ENCODE measurements at places on chromosomes 3 and 15.

DNA sequence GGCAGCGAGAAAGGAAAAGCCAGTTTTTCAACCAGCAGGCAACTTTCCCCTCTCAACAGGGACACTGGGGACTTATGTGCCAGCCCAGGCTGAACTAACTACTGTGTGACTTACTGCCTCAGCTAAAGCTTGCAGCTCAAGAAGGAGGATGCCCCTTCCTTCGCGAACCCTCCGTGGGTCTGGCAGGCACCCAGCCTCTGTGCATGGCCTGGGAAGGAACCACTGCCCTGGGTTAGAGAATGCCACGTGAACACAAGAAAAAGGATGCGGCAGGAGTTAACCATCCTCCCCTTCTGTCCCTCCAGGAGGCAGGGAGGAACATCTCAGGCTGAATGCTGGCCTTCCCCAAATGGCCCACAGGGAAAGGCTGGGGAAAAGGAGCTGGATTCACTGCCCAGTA lies 29.0 kb downstream of the CHDH start:
- no peak for DNase-seq

DNA sequence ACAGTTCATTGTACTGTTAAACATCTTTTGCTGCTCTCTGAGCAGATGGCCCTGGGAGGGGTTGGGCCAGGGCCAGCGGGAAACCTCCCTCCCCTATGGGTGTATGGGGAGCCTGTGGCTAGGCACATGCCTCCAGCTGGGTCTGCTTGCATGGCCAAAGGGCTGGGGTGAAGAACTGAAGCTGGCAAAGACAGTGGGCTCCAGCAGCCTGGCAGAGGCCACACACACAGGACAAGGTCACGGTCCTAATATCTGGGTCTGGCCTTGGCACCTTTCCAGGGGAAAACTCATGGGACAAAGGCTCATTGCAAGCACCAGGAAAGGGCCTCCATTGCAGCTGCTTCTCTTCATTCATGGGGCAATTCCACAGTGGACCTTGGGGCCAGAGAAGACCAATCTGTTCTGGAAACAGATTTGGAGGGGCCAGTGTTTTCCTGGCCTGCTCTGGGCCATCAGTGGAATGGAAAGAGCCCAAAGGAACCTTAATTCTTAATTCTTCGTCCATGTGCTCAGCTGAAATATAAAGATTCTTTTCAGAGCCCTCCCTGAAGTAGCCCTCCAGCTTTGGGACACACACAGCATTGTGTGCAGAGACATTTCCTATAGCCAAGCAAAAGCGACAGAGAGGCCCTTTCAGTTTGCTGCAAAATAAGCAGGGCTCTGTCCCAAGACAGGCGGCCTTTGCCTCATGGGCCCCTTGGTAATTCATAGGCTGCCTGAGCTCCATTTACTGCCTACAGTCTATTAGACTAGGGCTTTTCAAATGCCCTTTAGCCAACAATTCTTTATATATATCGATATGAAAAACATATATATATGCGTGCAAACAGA lies 11.3 kb upstream of the LIMD1 start:
- DNase-seq, result no peak

GRCh38 chr3:147394884-147395225 lies 11.5 kb downstream of the ZIC4 start:
- no peak for DNase-seq

GRCh38 chr3:149816311-149816710 lies 3.3 kb downstream of the RNF13 start:
- DNase-seq, result no peak

DNA sequence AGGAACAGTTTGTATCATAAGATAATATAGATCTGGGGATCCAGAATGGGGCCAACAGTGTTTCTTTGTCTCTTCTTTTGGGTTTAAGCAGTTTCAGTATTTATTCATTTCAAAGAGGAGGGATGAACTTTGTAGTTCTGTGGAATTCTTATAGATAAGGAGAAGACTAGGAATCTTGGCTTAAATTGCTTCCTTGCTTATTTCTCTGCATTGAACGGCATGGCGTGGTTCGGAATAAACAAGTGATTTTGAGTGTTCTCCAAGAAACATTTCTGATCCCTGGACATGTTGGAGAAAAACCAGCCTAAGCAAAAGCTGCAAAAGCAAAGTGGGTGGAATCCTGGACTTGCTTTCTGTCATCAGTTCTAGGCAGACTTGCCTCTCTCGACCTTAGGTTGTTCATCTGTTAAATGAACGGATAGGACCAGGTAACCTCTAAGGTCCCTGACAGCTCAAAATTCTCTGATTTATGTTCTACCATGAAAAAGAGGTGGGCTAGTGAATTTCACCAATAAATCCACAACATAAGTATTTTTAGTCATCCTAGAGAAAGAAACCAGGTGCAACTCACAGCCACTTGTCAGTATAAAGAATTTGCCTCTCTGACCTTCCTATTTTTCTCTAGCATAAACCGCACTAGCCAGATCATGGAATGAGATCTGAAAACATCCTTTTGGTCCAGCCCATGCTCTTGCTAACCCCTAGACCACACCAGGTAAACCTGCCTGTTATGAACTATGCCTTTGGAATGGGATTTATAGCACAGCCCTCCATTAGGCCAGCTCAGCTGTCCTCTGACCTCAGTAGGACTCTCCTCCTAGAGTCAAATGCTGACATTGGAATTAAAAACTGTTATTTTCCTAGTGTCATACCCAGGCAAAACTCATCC lies 78.8 kb downstream of the CLDN11 start:
- no peak for DNase-seq

GRCh38 chr3:113275258-113275556 lies 63.9 kb downstream of the BOC start:
- no peak for DNase-seq

- no peak for DNase-seq
These were observed 10.3 kb downstream of the USF3 start for GRCh38 chr3:113685956-113686721.

- DNase-seq, result no peak
These were observed 361.3 kb upstream of the THBS1 start for GRCh38 chr15:39219608-39220007.

DNA sequence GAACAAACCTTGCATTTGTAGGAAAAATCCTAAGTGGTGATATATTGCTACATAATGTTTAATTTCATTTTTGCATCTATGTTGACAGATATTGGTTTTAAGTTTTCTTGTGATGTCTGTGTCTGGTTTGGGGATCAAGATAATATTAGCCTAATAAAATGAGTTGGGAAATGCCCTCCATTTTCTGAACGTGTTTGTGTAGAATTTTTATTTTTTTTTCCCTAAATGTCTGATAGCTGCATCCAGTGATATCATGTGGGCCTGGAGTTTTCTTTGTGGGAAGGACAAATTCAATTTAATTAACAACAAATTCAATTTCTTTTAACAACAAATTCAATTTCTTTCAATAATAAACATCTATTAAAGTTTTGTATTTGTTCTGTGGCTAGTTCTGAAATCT lies 35.1 kb downstream of the NEDD4 start:
- DNase-seq, result no peak

DNA sequence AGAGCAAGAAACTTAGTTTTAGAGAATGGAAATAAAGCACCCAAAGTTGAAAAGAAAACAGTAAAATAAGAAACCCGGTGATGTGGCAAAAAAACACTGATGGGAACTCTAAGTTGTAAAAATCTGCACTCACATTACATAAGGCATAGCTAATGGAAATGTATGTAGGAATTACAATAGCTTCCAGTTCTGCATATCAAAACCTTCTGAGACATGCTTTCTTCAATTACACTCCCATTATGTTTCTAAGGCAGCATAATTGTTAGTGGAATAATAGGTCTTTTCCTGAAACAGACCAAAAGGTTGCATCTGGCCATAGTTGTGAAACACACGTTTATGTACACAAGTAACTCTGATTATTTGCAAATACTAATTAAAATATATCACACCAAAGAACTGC lies 41.4 kb downstream of the SLC30A4 start:
- no peak for DNase-seq

DNA sequence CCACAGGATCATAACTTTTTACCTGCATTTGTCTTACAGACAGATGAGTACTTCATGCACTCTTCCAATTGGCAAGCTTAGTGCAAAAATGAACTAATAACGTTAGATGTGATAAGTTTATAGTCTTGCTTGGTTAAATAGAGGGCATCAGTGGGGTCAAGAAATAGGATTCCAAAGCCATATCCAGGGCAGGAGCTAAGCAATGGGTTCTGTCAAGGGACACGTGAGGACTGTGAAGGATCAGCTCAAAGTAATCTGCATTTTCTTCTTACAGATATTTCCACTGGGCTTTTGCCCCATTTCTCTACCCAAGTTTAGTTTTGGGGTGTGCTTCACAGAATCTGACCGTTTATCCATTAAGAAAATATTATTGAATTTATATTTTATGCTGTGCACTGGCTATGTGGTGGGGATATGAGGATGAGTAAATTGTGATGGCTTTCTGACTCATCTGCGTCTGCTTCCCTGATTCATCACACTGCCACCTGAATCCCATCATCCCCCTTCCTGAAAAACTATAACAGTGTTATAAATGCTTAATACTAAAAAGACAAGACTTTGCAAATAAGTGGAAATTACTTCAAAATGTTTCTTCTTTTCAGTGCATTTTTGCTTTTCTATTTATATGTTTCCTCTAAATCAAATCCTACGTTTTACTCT lies 17.5 kb downstream of the PPP2R3A start:
- no peak for DNase-seq

DNA sequence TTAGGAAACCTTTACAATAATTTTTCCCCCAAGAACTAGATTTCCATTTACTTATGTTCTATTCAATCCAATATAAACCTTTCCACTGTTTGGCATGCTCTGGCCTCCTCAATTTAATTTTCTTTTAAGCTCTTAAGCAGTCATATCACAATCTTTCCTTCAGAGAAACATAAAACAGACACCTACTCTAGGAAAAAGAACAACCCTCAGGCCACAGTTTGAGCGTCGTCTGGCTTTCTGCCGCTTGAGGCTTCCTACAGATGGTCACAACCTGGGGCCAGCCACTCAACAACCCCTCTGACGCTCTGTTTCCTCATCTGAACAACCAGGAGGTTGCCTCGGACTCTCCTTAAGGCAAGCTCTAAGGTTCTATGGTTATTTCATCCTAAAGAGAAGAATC lies 143.3 kb downstream of the ADAMTS17 start:
- no peak for DNase-seq

DNA sequence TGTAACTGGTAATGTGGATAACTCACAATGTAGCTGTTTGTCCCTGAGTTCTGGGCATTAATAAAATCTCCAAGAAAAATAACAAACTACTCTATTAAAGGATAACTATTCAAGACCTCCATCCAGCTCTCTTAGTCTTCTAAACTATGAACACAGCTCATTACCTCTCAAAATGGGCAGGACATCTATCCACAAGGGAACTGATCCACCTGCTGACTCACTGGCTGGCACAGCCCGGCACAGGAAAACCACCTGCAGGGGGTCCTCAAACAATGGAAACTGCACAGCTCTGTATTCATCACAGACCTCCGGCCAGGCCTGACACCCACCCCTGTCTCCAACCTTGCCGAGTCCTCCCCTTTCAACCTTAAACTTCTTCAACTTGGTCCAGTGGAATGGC lies 255.4 kb downstream of the TJP1 start:
- no peak for DNase-seq

- DNase-seq, result no peak
These were observed 38.5 kb downstream of the MYO5C start for GRCh38 chr15:52256930-52257733.

DNA sequence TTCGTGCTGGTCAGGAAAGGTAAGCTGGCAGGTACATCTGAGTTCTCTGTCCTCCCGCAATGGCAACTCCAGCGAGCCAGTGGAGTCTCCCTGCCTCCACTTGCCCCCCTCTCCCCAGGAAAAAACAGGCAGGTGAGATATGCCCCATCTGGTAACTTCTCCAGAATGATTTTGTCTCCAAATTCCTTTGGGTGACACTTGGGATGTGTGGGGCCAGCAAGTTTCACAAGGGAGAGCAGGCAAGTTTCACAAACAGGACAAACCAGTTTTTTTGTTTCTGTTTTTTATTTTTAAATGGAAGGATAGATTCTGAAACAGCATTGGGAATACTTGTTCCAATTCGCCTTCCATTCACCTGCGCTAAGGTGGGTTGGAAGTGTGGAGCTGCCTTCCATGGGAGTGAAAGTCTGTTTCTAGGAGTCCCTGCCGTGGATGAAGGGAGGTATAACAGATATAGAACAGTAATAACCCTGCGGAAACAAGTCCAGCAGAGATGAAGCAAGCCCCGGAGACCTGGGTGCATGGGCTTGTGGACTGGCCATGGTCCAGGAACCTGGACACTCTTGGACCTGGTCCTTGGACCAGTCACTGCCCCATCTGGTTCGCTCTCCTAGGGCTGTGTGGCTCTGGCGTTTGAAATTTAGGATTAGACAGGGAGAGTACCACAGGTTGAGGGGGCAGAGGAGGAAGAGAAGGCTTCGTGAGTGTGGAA lies 22.9 kb upstream of the KIF23 start:
- peak; percentile 41 for DNase-seq

DNA sequence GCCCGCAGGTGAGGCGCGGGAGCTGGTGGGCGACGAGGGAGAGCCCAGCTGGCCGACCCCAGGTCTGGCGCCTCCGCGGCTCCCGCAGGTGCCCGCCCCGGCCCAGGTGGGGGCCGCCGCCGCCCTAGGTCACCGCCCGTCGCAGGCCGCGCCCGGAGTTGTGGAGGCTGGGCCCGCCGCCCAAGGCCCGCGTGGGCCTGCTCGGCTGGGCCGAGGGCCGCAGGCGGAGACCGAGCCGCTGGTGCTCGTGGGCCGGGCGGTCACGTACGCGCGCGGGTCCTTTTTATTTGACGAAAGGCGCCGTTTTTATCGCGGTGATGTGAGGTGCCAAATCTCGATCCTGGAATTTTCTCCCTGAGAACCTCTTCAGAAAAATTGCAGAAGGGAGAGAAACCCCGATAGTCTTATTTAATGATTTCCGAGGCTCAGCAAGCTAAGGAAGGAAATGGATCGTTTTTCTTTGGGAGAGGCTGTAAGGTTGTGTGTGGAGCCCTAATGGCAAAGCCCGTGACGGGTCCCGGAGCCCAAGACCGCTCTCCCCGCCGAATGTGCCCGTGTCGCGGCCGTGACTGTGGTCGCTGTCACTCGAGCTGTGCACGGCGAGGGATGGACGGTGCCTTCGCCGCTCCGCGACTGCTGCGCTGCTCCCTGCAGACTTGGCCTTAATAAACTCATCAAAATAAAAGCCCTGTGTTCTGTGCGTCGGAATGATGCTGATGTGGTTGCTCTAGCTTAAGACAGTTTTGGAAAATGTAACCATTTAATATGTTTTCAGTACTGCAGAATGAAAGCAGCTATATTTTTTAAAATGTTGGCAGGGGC lies 612 bp downstream of the APPL1 start:
- DNase-seq, result peak; percentile 50

- DNase-seq, result no peak
These were observed 58.9 kb downstream of the IMPG2 start for GRCh38 chr3:101261506-101261905.

DNA sequence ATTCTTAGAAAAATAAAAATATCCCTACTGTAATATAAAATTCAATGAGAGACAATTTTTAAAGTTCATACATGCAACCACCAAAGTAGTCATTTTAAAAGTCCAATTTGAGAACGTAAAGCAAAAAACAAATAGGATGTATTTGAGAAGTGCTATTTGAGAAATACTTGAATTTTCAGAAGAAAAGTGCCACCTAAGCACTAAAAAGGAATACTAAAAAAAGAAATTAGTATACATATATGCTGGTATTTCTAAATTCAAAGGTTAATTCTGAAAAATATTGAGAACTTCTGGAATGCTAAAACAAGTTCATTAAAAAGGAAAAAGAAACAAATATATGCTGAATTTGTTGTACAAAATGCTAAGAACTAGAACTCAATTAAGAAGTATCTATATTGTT lies 29.2 kb upstream of the ARRDC4 start:
- no peak for DNase-seq

All from ureter (tissue), 1 donor.